ENCODE measurements at places on chromosomes 7 and 10.

DNA sequence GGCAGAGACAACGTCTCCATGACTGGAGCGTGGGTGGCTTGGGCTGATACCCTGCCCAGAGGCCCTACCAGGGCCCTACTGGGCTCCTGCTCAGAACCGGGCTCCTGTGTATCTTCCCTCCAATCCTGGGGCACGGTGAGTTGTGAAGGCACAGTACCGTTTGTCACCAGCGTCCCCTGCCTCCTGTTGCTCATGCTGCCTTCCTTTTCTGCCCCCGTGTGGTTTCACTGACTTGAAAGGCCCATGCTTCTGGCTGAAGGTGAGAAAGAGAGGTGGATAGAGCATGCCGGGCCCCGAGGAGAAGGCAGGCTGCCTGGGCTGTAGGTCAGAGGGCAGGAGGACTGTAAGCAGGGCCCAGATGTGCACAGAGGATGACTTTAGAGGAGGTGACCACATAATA lies 9.1 kb upstream of the DMBT1 start:
- peak; percentile 47 for DNase-seq

DNA sequence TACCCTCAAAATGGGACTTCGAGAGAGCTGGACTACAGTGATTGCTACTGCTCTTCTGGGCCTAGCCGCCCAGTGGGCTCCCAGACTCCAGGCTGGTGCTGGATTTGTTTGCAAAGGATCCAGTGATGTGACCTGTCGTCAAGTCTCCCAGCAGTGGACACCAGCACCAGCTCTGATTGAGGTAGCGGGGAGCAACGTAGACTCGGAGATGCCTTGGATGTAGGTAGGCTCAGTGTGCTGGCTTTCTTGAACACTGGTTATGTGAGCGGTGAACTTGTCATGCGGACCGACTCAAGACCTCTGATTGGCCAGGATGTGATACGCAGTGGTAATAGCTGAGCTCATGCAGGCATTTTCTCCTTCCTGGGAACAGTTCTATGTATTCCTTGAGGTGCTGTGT lies 19.4 kb downstream of the AKR1C2 start:
- no peak for DNase-seq

GRCh38 chr10:69315100-69315542 lies 36.8 kb downstream of the HK1 start:
- no peak for DNase-seq

DNA sequence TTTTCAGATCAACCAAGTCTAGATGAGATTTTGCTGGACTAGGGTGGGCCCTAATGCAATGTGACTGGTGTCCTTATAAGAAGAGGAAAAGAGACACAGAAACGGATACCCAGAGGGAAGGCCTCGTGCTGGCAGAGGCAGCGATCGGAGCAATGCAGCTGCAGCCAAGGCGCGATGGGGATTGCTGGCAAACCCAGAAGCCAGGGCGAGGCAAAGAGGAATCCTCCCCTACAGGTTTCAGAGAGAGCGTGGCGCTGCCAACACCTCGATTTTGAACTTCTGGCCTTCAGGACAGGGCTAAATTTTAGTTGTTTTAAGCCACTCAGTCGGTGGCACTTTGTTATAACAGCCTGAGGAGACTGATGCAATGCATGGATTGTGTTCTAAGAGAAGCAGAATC lies 157.1 kb upstream of the RHEB start:
- DNase-seq, result no peak

GRCh38 chr7:75945297-75946168 lies 30.6 kb downstream of the POR start:
- no peak for DNase-seq

GRCh38 chr10:84269162-84269561 lies 24.3 kb downstream of the RGR start:
- DNase-seq, result no peak

GRCh38 chr7:74104702-74105101 lies 21.1 kb downstream of the LIMK1 start:
- no peak for DNase-seq

GRCh38 chr10:116670706-116671105 lies 50.0 kb downstream of the PNLIPRP2 start:
- no peak for DNase-seq

- DNase-seq, result no peak
Observed at GRCh38 chr7:36650766-36651312, 73.5 kb downstream of the AOAH start.

DNA sequence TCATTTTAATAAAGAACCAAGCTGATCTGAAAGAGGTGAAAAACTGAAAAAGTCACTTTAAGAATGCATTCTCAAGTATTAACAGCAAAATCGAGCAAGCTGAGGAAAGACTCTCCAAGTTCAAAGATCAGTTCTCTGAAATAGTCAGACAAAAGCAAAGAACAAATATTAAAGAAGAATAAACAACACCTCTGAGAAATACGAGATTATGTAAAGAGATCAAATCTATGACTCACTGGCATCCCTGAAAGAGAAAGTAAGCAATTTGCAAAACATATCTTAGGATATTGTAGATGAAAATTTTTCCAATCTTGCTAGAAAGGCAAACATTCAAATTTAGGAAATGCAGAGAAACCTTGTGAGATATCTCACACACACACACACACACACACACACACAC lies 138.4 kb upstream of the HGF start:
- no peak for DNase-seq

DNA sequence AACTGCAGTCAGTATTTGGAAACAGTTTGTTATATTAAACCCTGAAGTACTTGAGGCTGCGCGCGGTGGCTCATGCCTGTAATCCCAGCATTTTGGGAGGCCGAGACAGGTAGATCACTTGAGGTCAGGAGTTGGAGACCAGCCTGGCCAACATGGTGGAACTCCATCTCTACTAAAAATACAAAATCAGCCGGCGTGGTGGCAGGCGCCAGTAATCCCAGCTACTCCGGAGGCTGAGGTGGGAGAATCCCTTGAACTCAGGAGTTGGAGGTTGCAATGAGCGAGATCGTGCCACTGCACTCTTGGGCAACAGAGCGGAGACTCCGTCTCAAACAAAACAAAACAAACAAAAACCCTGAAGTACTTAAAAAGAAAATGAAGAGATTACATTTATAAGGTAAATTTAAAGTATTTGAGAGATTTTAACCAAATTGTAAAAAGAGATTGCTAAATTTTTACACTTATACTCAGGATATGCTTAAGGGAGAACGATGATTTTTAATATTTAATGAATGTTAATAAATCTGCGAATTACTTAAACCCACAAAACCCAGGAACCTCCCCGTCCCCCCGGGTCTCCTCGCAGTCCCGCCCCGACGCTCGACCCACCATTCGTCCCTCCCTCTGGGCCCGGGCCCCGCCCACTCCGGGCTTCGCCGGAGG lies 425 bp upstream of the MTG1 start:
- DNase-seq, result no peak

DNA sequence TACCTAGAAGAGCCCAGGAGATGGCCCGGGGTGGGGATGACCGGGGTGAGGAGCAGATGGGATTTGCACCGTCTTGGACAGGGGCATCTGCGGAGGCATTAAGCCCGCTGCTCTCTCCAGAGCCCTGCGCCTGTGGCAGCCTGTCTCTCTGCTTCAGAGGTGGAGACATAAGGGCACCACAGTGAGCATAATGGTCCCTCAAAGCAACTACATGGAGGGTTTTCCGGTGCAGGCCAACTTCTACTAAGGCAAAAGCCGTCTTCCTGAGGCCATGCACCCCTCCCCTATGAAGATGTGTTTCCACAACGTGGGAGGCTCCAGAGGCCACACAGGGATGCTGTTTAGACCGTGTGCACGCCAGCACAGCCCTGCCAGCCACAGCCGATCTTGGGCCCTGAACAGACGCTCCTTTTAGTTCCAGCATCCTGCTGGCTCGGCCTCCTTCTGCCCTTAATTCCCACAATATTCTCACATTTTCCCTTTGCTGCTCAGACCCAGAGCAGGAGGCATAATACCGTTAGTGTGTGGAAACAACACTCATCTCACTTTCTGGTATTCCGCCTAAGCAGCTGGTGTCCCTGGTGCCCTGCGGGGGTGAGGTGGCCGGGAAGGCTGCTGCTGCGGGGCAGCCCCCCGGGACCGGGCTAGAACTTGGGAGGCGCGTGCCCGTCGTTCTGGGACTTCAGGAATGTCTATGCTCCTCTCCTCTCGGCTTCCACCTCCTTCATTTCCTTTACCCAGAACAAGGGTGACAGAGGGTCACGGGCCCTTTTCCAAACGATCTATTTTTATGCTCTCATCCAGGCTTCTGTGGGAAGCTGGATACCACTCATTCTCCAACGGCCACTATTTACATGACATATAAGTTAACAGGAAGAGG lies 266.9 kb downstream of the TNS3 start:
- no peak for DNase-seq

DNA sequence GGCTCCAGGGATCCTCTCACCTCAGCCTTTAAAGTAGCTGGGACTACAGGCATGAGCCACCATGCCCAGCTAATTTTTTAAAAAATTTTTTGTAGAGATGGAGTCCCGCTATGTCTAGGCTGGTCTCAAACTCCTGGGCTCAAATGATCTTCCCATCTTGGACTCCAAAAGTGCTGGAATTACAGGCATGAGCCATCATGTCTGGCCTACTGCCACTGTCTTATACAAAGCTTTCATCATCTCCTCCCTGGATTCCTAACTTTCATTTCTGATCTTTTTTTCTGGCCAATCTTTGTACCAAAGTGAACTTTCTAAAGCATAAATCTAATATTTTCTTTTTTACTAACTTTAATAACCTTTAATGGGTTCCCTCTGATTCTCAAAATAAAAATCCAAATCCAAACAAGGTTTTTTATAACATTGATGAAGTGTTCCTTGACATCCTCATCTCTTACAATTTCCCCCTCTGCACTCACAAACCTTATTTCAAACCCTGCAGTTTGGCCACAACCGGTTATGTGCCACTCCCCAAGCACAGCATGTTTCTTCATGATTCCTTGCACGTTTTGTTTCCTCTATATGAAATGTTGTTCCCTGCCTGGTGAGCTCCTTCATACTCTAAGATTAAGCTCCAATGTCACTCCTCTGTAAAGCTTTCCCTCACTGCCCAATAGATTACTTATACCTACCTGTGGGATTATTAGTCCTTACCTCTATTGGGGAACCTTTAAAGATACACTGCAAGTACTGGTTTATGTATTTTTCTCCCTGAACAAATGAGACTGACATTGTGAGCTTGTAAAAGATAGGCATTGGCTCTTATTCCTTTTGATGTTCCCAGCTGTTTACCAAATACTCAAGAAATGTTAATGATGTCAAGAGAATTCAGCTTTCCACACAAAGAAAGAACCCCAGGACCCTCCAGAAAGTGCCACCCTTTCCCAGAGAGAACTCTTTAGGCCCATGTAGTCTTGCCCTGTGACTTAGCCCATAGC lies 101.7 kb downstream of the HOXA1 start:
- DNase-seq, result no peak

GRCh38 chr7:131503639-131504038 lies 52.8 kb downstream of the PODXL start:
- DNase-seq, result no peak

GRCh38 chr10:103394180-103394579 lies 2.1 kb downstream of the ATP5MK start:
- no peak for DNase-seq

GRCh38 chr10:1206601-1207000 lies 150.4 kb downstream of the WDR37 start:
- no peak for DNase-seq

GRCh38 chr10:99412099-99412498 lies 18.3 kb downstream of the GOT1 start:
- DNase-seq, result no peak

- DNase-seq, result no peak
Observed at GRCh38 chr10:90276894-90277475, 575.6 kb downstream of the KIF20B start.
